ENCODE measurements at places on chromosomes 5 and 9.

- no peak for DNase-seq
Measured at GRCh38 chr9:80552931-80553330, 981.2 kb downstream of the TLE4 start.

DNA sequence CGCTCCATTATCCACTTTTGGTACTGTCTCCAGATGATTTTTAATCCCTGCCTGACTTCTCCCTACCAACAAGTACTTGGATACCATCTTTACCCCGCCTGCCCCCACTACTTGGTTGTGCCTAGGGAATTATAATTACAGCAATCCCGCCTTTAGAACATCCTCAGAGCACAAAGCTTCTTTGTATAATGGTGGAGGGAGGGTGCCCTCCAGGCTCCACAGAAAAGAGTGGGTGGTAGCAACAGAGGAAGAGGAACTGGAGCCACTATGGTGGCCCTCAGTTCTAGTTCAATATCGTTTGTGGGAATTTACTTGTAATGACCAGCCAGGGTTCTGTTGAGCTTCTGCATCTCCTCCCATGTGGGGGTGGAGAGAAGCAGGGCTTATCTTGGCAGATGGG, 79.0 kb upstream of the RNF38 start:
- DNase-seq = no peak

- DNase-seq = no peak
Measured at GRCh38 chr5:76303921-76304320, 99.2 kb upstream of the IQGAP2 start.

GRCh38 chr5:106303911-106304310, 1366.8 kb downstream of the EFNA5 start:
- no peak for DNase-seq

DNA sequence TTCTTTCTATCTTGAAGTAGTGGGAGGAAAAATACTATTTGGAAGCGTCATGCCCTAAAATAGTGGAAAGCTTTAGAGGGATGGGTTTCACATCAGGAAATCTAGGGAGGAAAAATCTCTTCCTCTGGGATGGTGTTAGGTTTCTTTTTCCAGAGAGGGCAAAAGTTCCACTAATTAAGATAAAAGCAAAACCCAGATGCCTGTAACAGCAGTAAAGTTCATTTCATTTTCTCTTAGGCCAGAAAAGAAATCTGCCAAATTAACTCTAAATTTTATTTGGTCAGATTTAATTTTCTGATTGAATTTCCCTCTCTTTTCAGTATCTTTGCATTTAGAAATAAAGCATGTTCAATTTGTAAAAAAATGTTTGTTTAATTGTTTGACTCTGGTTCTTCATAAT, 88.8 kb downstream of the LURAP1L start:
- no peak for DNase-seq

DNA sequence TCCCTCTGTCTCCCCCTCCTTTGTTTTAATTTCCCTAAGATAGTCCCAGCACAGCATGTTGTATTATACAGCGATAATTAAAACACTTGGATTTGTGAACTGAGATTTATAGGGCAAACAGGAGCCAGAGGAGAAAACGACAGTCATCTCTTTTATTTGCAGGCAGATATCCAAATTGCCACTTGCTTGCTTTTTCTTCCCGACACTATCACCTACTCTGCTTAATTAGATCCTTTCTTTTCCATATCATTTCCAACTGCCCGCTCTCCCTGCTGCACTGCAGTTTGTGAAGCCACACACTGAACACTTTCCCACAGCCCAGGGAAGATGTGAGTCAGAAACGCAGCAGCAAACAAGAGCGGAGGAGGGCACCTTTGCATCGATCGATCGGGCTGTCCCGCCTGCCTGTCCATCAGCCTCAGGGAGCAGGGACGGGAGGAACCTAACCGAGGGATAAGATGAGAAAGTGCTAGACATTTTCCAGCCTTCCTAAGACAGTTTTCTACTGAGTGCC, 35.8 kb upstream of the SPRY4 start:
- DNase-seq = no peak

GRCh38 chr9:111953444-111953843, 56.8 kb downstream of the UGCG start:
- no peak for DNase-seq

DNA sequence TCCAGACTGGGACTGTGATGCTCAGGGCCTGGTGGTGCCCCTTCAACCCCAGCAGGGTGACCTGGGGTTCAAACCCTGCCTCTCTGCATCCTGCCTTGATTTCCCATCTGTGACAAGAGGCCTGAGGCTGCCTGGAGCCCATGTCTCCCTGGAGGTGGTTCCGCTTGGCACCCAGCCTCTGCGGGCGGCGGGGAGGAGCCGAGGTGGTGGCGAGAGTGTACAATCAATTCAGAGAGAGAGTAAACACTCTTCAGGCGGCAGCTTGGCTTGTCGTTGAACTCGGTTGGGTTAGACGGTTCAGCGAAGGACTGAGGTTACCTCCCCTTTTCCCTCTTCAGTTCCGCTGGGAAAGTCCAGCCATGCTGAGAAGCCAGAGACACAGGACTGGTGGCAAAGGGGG, 39.3 kb downstream of the NTNG2 start:
- DNase-seq = no peak

- DNase-seq = peak; percentile 39
Measured at GRCh38 chr9:137156567-137157375, 13.1 kb downstream of the LRRC26 start.

- no peak for DNase-seq
Measured at GRCh38 chr5:164237486-164237885, 732.1 kb downstream of the MAT2B start.

DNA sequence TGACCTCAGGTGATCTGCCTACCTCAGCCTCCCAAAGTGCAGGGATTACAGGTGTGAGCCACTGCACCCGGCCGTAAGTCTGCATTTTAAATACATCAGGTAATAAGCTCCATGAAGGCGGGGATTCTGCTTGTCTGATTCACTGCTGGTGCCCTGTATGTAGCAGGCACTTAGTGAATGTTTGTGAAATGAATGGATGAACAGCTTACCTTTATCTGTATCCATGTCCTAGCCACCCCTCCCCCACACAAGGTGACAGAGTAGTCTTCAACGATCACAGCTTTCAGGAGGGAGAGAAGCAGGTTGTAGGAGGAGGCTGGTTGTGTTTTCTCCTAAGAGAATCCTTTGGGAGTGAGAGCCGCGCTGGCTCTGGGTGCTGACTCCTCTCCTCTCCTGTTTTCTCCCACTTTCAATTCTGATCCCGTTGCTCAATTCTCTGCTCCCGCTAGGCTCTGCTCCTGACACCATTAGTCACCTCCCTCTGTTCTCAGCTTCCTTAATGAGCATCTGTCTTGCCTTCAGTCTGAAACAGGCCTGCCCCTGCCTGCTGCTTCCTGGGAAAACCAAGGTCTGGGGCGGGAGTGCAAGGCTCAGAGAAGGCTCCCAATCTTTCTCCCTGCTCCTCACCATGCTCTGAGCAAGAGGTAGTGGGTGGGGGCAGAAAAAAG, 88.8 kb upstream of the CTNNA1 start:
- DNase-seq = no peak

- no peak for DNase-seq
Measured at GRCh38 chr5:40676613-40677343, 2.9 kb upstream of the PTGER4 start.

DNA sequence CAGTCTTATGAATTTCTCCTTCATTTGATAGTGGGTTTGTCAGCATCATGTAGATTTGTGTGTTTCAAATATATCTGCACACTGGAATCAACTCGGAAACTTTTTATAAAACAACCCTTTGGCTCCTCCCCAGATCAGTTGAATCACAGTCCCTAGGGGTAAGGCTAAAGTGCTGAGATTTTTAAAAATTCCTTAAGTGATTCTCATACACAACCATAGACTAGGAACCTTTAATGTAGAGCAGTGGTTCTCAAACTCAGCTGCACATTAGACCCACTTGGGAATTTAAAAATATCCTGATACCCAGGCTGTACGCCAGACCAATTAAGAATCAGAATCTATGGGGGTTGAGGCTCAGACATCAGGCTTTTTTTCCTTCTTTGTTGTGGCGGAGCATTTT, 17.5 kb upstream of the JAK2 start:
- no peak for DNase-seq

GRCh38 chr9:36964791-36965190, 69.3 kb downstream of the PAX5 start:
- no peak for DNase-seq

GRCh38 chr5:80963521-80963895, 3.3 kb downstream of the RASGRF2 start:
- no peak for DNase-seq

- DNase-seq = no peak
Measured at GRCh38 chr5:154999865-155000264, 13.7 kb upstream of the KIF4B start.

- no peak for DNase-seq
Measured at GRCh38 chr9:111038331-111039230, at the start of gene LPAR1. Gene LPAR1, minus strand, starts transcription at chr9:111038470. Its CDS starts 66,353 bp downstream, at chr9:110972117.

DNA sequence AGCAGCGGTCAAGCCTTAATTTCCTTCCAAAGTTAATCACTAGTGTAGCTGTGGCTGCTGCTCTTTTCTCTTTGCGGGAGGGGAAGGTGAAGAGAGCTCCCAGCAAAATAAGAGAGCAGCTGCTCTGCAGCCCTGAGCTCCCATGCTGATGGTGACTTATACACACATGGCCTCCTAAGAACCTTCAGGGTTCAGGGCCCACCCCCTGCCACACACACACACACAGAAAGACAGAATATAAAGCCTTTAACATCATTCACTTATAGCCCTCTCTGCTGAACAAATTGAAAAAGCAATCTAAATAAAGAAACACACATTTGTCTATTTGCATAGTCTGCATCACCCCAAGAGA, 43.6 kb downstream of the GAS1 start:
- no peak for DNase-seq

GRCh38 chr9:132609829-132610228, 27.4 kb downstream of the BARHL1 start:
- DNase-seq = no peak

DNA sequence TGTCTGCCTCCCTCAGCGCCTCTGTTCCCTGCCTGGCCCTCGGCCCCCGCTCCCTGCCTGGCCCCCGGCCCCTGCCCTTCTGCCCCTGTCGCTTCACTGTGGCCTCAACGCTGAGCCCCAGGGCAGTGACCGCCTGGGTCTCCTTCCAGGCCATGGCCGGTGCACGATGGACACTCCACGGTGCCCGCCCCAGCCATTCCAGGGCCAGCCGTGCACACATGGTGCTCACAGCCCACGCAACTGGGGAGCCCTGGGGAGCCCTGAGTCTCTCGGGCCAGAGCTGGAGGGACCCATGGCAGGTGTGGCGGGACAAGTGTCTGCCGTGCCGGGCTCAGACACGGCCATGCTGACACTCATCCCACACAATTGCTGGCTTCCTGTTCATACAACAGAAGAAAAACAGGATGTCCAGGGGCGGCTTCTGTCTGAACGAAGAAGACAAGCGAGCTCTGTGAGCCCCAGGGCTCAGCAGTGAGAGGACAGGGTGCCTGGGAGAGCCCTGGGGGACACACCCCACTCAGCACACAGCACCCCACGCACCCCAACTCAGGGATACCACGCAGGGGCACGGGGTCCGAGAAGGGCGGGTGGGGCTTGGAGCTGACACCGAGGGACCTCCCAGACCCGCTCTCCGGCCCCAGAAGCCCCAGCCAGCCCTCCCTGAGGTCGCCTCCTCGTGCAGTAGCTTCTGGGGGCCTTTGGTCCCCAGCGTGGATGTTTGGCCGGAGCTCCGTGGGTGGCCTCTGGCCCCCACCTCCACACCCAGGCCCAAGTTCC, 35.7 kb downstream of the EXD3 start:
- no peak for DNase-seq

DNA sequence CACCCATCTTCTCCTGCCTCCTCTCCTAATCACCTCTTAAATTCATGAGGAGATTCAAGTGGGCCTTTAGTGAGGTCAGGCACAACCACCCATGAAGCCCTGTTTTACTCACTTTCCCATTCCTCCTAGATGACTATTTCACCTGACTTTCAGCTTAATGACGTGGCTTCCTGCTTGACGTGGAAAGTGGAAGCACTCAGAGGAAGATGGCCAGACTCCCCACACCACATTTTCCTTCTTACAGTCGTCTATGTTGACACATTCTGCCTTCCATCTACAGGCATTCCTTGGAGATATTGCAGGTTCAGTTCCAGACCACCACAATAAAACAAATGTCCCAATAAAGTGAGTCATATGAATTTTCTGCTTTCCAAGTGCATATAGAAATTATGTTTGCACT, 146.4 kb upstream of the TAS2R1 start:
- no peak for DNase-seq

GRCh38 chr5:124477577-124477976, 268.9 kb downstream of the ZNF608 start:
- no peak for DNase-seq

DNA sequence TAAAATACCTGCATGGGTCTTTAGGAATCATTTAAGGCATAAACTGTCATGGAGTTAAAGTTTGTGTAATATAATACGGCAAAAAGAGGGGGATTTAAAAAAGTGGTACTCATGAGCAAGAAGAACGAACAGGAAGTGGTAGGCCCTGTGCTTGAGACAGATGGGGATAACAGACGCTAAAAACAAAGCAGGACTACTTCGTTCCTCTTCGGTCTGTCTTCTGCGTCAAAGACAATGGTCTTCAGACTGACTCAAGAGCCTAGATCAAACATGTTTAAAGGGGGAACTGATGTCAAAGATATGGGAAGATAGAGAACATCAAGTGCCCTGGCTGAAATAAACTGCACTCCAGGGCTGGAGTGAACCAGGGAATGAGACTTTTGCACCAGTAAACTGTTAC, 59.8 kb upstream of the RFX3 start:
- no peak for DNase-seq

- no peak for DNase-seq
Measured at GRCh38 chr9:78575771-78576170, 278.8 kb downstream of the PSAT1 start.

DNA sequence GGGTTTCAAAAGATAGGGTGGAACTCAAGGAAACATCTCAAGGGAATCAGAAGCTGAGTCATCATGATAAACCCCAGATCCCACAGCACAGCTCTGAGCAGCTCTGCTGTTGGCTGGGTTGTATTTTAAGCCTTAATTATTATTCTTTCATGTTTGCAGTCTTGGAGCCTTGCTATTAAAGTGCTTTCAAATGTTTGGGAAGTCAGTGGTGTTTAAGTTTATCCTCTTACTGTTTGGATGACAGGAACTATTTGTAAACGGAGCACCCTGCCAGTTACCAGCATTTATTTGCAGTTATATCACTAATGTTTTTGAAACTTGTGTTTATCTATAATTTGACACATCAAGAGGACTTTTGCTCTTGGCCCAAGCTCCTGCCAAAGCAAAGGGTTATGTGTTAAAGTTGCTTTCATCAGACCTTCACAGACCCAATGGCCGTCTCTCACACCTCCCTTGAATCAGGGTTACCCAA, 141.1 kb upstream of the SPDL1 start:
- DNase-seq = no peak

DNA sequence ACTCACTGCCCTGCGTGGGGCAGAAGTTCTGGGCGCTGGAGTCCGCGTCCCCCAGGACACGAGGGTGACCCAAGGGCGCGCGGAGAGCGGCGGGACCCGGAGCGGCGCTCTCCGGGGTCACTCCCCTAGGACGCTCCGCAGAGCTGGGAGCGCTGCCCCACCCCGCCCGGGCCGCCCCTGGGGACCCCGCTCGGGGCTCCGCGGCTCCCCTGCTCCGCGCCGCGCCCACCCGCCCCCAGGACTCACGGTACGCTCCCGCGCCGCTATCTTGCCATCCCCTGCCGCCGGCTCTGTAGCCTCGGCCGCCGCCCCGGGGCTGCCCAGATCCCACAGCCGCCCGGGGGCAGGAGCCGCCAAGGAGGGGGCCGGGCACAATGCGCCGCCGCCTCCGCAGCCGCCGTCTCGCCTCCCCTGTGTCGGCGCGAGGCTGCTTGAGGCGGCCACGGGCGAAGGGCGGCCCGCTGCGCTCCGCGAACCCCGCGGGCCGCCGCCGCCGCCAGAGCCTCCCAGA, 303 bp downstream of the LIFR start:
- no peak for DNase-seq

- DNase-seq = no peak
Measured at GRCh38 chr5:57097526-57097925, 76.3 kb upstream of the GPBP1 start.

Data from stimulated activated CD8-positive, alpha-beta memory T cell treated with anti-CD3 and anti-CD28 coated beads, Interleukin-7, amount 100 ng/mL, for 1 hour (primary cell).